ENCODE measurements at places on chromosomes 13 and 19.

DNA sequence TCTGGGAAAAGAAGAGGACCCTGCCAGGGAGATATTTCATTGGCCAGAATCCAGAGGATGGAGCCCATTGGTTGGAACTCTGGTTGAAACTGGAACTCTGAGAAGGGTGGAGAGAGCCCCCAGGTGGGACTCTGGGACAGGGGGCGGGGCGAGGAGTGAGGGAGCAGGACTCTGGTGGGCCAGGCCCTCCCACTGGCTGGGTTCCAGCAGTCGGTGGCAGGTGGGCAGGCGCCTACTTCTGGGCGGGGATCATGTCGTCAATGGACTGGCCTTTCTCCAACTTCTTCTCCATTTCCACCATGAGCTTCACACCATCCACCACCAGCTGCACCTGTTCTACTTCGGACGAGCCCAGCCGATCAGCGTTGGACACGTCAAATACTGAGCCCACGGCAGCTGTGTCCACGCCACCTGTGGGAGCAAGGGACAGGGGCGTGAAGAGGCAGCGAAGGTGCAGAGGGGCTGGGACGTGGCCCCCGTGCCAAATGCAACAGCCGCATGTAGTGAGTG lies 16.1 kb downstream of the CKM start:
- no peak for DNase-seq

GRCh38 chr13:24683838-24684599 lies 3.8 kb downstream of the ATP12A start:
- DNase-seq: peak; percentile 74

DNA sequence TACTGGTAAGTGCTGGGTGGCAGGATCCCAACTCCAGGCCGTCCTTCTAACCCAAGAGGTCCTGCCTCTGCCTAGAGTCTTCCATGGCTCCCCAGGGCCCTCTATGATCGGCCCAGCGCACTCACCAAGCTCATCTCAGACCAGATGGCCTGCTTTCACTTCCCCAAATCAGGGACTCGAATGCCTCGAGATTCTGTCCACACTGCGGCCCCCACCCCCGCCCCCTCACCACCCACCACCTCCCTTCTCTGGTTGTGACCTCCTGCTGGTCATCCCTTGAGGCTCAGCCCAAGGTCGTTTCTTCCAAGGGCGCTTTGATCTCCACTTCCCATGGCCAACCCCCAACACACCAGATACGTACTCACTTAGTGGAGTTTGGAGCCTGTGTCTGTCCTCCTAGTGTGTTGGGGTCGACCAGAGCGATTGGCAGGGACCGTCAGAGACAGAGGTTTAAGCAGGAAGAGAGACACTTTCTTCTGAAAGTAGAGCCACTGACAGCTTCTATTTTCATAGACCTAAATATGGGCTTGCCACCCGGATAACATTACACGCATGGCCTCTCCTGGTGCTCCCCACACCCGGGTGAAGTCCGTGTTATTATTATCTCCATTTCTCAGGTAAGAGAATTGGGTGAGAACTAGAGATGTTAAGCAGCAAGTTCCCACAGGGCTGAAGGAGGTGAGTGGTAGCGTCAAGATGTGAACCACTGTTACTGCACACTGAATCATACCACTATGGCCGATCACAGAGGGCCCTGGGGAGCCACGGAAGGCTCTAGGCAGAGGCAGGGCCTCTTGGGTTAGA lies at the start of gene FCER2:
TSS of gene FCER2 (minus strand) at position 478 of the 804 bp plus-strand sequence. CDS start 2,371 bp downstream, outside the sequence.
- DNase-seq: no peak

DNA sequence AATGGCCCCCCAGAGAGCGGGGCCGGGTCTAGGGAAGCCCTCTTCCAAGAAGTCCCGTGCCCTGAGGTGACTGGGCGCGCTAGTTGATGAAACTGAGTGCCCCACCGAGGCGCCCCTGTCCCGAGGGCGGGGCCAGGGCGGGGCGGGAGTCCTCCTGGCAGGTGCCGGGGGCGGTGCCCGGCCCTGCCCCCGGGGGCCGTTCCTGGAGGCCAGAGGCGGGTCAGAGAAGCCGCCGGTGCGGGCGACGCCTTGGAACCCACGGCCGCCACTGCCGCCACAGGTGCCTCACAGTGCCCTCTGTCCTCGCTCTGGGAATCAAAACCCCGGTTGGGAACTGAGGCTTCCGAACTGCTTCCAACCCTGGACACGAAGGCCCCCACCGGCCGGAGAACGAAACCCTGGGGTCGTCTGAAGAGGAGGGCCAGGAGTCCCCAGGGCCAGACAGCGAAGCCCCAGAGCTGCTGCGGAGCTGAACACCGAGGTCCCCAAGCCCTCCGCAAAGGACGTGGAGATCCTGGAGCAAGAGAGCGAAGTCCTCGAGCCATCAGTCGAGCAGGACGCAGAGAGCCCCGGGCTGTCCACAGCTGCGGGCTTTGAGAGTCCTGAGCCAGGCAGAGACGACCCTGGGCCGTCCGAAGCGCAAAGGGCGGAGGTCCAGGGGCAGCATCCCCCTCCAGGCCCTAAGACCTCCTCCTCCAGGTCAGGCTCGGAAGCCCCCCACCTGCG lies at the start of gene MISP3:
TSS of gene MISP3 (plus strand) at position 252 of the 726 bp plus-strand sequence. CDS start 524 bp downstream, outside the sequence.
- no peak for DNase-seq

DNA sequence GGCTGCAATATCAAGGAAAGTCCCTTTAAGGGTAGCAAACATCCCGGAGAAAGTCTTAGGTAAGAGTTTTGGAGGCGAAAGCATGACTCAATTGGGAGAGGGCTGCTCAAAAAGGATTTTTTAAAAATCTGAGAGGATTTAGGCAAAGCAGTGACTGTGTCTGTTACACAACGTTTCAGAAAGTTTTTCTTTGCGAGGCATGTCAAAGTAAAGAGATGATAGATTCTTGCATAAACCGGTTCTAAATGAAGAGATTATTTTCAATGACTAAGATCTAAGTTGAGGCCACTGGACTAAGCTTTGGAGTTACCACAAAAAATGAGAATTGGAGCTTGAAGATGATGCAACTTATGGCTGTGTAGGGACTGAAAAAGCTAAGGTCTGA lies 43.7 kb upstream of the ENOX1 start:
- DNase-seq: no peak

- peak; percentile 75 for DNase-seq
Measured at GRCh38 chr19:46537136-46538097, 41.8 kb upstream of the PNMA8B start.

GRCh38 chr13:21594715-21595545 lies 9.0 kb downstream of the MICU2 start:
- no peak for DNase-seq

DNA sequence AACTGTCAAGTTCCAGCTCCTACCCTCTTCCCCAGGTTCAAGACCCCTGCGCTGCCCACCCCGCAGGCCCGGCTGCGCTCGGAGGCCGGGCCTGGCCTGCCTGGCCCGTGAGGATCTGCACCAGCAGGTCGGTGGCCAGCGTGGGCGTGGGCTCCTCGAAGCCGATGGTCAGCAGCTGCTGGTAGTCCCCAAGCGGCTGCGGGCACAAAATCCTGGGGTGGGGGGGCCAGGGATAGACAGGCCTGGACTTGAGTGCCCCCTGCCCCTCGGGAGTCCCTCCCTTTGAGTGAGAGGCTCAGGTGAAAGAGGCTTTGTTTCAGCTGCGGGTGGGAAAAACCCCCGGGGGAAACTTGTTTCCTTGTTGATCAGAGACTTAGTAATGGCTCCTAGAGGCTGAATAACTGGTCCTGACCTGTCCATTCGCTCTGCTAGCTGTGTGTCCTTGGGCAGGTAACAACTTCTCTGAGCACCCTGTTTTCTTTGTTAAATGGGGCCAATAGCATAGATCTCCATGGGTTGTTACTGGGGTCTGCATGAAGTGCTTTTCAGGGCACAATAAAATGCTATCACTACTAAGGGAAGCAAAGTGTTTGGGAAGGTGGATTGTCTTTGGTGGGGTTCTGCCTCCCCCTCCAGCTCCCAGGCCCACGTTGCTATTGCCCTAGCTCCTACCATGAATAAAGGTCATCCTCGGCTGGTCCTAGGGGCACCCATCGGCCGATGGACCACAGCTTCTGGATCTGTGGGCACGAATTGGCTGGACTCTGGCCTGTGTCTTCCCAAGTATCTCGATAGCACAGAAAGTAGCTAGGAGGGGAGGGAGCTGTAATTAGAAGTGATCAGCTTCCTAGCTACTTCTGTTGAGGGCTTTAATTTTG lies 3.5 kb downstream of the C19orf67 start:
- DNase-seq: no peak

- peak; percentile 69 for DNase-seq
Measured at GRCh38 chr19:45016388-45017314, 15.4 kb downstream of the RELB start.

DNA sequence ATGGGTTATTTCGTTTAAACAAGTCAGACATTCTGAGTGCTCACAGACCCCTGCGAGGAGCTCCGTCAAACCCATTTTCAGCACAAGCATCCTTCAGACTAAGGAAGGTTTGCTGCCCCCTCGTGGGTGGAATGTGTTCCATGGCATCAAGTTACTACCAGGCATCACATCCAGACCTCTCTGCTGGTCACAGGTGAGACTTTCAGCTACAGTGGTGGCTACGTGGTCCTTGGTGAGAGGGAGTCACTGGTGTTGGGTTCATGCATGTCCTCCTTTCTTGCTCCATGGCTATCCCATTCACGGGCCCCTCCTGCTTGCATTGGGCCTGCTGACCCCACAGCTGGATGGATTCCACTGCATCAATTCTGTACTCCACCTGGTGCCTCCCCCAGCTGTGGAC lies 9.1 kb upstream of the LILRB5 start:
- DNase-seq: peak; percentile 80

GRCh38 chr13:45851171-45851921 lies at the start of gene SIAH3:
Gene SIAH3 (minus strand): TSS chr13:45851753. CDS start chr13:45851629, 124 bp downstream.
- DNase-seq: no peak

- no peak for DNase-seq
Measured at GRCh38 chr19:38718747-38719543, 25.3 kb downstream of the CAPN12 start.

DNA sequence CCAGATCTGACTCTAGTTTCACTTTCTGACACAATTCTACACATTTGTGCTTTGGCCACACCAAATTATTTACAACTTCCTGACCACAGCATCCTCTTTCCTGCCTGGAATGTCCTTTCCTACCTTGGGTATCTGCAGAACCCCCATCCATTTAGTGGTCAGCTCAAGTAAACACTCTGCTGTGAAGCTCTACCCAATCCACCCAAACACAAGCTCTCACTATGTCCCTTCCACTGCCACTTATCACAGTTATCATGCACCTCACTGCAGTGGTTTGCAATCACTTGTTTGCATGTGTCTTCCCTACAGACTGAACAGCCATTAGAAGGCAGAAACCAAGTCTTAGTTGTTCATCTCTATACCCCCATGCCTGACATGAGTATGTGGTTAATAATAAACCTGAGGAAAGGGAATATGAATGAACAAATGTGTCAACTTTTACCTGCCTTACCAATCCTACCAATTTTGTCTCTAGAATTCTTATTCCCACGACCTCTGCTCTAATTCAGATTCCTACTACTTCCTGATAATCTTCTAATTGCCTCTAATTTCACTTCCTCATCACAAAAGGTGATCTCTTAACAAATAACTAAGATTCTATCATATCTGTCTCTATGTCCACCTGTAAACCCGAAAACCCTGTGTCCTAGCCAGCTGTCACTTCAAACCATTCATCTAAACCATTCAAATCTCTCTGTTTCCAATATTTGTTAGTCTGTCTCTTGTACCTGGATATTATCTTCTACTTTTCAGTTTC lies 25.1 kb downstream of the LNX2 start:
- DNase-seq: no peak

DNA sequence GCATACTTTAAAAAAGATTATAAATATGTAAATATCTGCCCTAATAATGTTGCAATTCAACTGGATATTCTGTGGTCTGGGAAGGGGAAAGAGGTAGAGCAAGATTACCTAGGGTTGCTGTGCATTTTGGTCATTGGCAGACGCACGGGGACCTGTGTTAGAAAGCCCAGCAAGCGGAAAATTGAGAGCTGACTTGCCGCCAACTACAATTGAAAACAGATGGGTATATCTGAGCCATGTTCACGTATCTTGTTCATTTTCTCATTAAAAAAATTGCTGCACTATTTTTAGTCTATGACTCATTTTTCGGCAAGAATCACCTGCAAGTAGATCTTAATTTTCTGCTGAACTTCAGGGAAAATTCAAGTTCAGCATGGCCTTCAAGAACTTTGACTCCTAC lies 308.5 kb upstream of the TMTC4 start:
- no peak for DNase-seq

GRCh38 chr19:50728084-50728737 lies 5.0 kb downstream of the CLEC11A start:
- peak; percentile 91 for DNase-seq

GRCh38 chr13:106623799-106624460 lies 56.0 kb upstream of the ARGLU1 start:
- no peak for DNase-seq

DNA sequence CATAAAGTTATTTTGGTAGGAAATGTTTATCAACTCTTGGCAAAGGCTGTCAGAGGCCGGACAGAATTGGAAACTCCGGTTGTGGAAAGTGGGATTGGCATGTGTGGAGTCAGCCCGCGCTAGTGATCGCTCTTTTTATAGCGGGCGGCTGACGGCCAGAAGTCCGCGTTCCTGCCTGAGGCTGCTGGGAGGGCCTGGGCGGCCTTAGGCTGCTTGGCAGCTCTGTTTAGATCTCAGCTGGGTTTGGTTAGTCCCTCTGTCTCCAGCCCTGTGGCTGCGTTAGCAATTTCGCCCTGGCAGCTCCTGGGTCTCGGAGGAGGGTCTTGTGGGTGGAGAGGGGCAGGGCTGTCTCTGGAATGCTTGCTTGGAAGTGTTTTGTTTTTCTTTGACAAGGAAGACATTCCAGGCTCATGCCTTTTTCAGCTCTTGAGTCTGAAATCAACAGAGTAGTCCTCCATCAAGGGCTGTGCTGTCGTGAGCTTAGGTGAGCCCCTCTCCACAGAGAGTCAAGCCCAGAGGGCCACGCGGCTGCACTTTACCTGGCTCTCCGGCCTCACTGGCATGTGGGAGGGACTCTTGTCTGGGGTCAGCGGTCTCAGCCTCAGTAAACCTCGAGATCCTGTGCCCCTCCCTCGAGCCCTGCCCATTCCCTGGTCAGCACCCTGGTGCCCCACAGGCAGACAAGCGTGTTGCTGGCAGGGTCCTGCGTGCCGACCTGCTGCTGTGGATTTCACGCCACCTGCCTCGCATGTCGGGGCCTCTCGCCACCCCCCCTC lies 22.5 kb downstream of the DOT1L start:
- DNase-seq: no peak

DNA sequence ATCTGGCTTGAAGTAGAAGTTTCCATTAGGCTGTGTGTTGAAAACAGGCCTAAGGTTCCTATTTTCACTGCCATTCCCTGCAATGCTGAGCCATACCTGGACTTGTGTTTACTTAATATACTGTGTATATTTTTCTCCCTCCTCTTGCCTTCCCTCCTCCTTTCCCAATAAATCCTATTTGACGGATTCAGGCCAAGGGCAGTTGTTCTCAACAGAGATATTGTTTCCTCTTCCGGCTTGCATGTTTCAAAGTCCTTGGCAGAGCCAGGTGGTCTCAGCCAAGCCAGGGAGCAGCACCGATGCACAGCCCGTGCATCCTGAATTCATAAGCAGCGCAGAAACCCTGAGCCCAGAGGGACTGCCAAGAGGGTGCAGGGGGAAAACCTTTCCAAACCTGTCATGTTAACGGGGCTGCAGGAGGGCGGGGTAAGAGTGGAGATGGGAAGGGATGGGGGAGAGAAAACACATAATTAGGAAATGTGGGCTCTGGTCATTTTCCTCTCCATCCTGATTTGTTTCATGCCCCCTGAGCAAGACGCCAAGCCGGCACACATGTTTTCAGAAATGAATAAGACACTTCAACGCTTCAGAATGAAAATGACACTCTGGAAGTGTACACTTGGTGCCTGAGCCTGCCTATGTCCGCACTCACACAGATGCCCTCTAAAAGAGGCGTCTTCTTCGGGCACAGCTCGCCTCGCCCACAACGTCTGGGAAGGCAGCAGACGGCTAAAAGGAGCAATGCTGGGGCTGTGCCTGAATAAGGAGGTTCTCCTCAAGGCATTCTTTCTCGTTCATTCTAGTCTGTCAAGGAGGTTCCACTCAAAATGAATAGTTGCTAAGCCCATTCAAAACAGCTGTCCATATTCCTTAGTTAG lies 149.3 kb upstream of the UBL3 start:
- DNase-seq: no peak
